ENCODE measurements at places on chromosomes 12 and 14.

GRCh38 chr14:89489761-89490437 is 72.9 kb upstream of the FOXN3 start:
- peak; percentile 37 for DNase-seq

DNA sequence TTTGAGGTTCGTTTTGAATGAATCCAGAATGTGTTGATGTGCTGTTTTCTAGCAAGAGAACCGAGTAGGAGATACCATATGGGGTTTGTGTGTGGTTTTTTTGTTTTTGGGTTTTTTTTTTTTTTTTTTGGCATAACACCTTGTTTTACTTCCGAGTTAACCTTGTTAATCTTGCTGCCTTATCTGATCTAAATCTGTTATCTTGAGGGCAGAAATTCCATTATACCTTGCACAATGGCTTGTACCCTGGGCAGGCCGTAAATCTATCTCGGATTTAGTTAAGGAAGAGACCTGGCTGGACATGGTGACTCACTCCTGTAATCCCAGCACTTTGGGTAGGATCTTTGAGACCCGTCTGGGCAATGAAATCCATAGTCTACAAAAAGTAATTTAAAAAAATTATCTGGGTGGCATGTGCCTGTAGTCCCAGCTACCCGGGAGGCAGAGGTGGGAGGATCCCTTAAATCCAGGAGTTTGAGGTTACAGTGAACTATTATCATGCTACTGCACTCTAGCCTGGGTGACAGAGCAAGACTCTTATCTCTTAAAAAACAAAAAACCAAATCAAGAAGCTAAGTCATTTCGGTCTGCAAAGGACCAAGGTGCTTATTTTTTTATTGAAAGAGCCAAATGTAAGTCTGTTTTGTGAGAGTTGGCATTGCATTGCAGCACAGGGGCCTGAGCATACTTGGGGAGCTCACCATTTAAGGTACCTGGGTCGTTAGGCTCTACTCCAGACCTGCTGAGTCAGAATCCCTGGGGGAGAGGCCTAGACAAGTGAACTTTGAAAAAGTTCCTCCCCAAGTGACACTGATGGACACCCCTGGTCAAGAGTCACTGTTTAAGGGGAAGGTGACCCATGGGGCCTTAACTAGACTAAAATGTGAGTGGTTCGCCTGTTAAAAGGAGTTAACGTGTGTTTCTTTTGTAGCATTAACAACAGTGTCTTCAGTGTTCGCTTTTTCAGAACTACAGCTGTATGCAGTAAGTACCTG is 6.7 kb downstream of the DLST start:
- DNase-seq = no peak

- no peak for DNase-seq
Observed at GRCh38 chr12:19138551-19138950, 9.0 kb downstream of the PLEKHA5 start.

- no peak for DNase-seq
Observed at GRCh38 chr12:110957652-110958051, 37.3 kb upstream of the MYL2 start.

DNA sequence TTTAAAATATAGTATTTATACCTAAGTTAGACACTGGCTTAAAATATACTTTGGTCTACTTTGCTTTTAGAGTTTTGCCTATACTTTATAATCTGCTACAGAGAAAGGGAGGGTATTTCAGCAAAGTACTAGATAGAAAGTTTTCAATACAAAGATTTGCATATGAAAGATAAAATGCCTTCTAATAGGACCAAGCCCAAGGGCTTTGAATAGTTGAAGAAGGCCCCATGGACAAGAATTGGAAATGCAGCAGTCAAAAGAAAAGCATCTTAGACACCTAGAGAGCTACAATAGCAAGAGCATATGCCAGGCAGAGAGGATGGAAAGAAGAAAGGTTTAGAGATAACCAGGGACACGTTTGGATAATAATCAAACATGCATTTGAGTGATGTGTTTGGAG is 83.1 kb upstream of the DNM1L start:
- no peak for DNase-seq

All from NCI-H446 (cell line).